ENCODE measurements at places on chromosomes 6 and 20.

DNA sequence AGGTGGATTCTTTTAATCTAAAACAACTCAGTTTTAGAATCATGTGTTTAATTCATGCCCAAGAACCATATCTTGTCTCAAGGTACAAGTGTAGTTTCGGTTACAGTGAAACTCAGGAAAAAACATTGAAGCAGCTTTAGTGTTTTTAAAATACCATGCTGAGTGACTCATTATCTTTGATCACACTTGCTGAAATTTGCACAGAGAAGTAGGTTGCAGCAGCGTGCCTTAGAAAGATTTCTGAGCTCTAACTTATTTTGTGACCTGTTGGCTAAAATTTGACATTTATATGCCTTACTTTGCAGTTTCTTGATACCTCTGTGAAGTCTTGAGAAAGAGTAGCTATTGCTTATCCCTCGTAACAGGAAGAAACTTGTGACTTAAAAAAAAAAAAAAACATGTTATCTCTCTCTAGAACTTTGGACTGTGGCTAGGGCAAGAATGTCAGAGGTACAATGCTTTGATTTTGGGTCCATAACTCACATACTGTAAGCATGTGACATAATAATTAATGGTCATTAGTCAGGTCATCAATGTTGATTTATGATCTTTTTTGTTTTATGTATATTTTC lies 34.5 kb upstream of the FUCA2 start:
- no peak for DNase-seq

- DNase-seq: peak; percentile 62
These were observed 12.2 kb upstream of the SLC17A2 start for GRCh38 chr6:25942561-25943147.

DNA sequence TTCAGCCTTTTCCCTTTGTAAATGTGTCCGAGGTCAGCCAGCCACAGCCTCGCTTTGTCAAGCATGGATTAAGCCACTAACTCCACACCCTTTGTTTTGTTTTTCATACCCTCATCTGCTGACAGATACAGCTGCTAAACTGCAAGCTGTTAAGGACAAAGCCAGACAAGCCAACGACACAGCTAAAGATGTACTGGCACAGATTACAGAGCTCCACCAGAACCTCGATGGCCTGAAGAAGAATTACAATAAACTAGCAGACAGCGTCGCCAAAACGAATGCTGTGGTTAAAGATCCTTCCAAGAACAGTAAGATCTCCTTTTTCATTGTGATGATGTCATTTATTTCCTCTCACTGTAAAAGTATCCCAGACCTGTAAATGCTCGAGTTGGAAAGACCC lies 269.3 kb downstream of the ARHGAP18 start:
- no peak for DNase-seq

DNA sequence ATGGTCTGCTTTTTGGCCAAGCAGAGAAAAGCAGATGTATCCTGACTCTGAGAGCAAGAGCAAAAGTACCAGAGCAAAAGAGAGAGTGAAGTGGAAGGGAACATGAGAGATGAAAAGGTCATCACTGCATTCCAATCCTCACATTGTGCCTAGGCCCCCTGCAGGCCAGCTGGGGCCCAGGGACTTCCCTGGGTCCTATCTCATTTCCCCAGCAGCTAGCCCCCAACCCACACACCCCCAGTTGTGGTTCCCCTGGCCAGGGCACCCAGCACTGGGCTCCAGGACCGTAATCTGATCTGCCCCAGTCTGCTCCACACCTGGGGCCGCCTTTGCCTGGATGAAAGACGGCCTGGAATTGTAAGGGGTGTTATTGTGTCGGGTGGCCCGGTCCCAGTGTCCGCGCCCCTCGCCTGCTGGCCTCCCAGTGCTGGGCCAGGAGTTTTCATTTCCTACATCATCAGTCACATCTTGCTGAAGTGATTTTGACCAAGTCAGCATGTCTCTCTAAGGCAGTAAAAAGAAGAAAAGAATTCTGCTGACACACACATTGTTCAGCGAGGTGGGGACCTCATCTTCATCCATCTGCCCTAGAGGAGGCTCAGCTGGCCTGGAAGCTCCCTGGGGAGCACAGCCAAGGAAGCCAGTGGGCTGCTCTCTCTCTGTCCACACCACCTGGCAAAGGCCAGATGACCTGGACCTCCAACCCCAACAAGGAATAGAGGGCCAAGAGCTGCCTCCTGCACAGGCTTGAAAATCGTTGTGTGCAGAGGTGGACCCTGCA lies 4.0 kb upstream of the BMP7 start:
- no peak for DNase-seq

DNA sequence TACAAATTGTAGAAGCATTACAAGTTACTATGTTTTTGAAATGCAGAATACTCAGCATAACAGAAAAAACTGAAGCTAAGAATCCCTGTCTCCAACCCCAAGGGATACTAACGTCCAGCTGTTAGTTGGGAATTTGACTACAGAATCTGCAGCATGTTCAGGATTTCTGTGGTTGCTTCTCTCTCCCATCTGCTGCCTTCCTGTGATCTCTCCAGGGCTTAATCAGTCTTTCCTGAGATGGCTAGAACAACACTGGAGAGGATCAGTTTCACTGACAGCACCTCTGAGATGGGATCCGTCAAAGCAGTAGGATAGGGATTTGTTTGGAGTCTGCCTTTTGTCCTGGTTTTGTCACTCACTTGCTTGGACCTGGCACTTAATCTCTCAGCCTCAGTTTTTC lies 73.3 kb upstream of the NUP153 start:
- DNase-seq: no peak

DNA sequence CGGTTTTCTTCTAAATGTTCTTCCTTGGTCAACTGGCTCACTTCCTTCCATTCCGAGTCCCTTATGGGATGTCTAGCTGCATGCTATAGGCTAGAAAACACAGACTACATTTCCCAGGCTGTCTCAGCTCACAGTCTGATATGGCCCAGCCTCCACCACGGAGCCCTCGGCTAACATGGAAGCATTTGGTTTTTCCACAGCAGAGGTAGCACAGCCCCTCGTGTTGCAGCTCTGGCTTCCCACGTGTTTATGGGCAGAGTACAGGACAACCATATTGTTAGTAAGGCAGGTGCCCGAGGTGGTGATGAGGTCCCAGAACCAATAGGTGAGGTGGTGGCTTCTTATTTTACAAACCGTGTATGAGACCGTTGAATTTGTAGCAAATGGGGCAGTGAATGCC lies 8.7 kb downstream of the GPLD1 start:
- DNase-seq: no peak

- no peak for DNase-seq
These were observed 233.7 kb upstream of the SPTLC3 start for GRCh38 chr20:12775041-12775440.

- DNase-seq: no peak
These were observed 125.5 kb downstream of the PHACTR1 start for GRCh38 chr6:12842114-12842513.

DNA sequence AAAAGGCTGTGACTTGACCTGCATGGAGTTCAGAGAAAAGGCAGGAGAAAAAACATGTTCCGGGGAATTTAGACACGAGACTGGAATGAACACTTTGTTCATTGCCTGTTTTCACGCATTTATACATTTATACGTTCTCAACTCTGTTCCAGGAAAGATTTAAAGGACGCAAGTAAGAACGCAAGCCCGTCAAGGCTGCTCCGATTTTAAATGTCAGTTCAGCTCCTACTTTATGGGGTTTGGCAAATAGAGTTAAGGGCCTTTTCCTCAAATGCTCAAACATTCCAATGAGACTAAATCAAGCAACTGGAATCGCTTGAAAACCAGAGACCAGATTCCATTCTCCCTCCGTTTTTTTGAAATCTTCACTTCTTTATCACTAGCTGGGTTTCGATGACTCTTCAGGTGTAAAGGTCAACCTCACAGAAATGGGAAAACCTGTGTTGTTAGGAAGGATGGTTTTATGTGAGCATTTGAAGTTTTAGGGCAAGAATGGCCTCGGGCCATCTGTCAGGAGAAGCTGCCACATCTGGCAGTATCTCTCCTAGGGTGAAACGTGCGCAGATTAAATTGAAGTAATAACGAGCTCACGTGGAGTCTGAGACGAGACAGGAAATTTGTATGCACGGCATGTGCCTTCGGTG lies 24.9 kb downstream of the TTLL2 start:
- DNase-seq: no peak

DNA sequence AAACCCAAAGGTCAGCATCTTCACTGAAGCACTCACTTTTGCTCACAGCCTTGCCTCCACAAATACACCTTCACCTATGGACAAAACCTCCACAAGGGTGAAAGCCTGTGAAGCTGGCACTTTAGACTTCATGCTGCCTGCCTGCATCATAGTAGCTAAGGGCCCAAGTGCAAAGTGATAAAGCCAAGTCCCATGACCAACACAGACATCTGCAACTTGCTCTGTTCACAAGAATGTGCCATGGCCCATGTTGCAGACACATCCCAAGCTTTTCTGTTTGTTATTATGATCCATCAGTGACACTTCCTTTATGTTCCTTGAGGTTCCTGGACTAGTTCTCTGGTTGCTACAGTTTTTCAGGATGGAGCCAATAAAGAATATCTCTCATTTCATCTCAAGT lies 31.1 kb downstream of the BTBD3 start:
- DNase-seq: no peak

- no peak for DNase-seq
These were observed 75.6 kb downstream of the NCOA3 start for GRCh38 chr20:47577314-47577713.

DNA sequence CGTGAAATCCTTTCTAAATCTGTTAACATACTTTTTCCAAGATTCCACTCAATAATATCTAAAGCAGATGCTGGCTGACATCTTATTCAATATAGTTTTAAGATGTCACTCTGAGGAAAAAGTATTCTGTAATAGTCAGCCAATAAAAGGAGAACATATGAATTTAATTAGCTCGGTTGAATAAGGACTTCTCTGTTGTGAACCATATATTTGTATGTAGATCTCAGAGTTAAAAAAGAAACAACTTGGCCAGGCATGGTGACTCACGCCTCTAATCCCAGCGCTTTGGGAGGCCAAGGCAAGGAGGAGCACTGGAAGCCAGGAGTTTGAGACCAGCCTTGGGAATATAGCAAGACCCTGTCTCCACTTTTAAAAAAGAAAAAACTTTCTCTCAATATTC lies 7.4 kb upstream of the CD24 start:
- DNase-seq: no peak

DNA sequence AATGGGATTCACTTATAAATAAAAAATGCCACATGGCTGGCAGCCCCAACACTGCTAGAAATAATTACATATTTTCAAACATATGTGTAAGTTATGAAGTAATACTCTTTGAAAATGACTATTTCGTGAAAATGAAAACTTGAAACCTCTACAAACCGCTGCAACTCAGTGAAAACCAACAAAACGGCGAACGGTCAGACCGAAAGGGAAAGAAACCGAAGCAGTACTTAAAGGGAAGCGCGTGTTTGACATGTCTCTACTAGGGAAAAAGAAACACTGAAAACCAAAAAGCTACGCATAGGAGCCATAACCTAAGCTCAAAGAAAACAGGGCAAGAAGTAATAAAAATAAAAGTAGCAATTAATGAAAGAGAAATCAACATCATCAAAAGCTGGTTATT lies 121.0 kb upstream of the GGTLC1 start:
- DNase-seq: no peak

- DNase-seq: no peak
These were observed 67.6 kb downstream of the MRPL14 start for GRCh38 chr6:44059359-44060346.

DNA sequence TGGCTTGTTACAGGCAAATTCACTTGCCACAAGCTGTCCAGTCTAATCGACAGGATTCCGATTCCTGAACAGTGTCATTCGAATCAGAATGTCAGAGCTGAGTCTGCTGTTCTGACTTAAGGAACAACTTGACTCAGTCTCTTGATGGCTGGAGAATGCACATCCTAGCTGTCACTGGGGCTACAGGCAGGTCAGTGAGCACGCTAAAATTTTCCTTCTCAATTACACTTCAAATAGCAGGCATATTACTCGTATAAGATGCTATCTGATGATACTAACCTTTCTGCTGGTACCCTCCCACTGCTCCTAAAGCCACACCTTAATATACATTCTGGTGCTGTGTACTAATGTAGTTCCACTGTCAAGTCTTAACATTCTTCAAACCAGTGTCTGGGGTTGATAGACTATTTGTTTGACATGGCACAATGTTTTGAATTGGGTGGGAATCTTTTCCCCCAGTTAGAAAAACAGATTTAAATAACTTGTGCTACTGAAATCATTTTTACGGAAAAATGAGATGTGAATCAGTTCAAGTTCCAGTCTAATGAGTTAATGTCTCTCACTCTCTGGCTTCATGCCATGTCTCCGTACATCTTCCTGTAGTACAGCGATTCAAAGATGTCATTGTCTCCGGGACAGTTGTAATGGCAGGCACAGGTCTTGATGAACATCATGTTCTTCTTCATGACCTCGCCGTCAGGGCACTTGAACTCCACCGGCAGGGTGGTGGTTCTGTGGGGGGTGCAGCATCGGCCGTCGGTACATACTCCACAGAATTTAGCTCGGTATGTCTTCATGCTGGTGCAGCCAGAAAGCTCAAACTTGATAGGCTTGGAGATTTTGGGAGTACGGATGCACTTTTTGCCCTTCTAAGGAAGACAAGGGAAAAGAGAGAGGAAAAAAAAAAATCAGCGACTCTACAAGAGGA lies 2.2 kb downstream of the CCN2 start:
- DNase-seq: no peak

DNA sequence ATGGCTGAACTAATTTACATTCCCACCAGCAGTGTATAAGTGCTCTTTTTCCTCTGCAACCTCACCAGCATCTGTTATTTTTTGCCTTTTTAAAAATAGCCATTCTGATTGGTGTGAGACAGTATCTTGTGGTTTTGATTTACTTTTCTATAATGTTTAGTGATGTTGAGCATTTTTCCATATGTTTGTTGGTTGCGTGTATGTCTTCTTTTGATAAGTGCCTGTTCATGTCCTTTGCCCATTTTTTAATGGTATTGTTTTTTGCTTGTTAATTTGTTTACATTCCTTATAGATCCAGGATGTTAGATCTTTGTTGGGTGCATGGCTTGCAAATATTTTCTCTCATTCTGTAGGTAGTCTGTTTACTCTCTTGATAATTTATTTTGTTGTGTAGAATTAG lies 169.9 kb downstream of the PRL start:
- no peak for DNase-seq

GRCh38 chr6:152721956-152722355 lies 24.3 kb downstream of the MYCT1 start:
- DNase-seq: no peak

DNA sequence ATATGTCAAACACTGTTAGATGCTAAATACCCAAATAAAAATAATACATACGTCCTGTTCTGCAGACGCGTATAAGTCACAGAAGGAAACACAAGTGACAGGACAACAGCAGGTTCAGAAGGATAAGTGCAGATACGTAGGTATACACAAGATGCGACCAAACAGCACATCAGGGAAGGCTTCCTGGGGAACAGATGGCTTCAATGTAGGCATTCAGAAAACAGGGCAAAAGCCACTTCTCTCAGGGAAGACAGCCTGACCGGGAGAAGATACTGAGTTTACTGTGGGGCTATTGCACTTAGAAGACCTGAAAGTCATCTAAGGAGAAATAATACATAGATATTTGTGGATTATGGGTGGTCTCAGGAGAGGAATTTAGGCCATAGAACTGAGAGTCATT lies 1.9 kb downstream of the HLA-DPA1 start:
- no peak for DNase-seq

- DNase-seq: no peak
These were observed 1907.6 kb upstream of the DEFB115 start for GRCh38 chr20:29349836-29350235.
